Activated T-cell treated with anti-CD3 and anti-CD28 coated beads for 48 hours (primary cell): ENCODE measurements at places on chromosomes 2 and 18.

DNA sequence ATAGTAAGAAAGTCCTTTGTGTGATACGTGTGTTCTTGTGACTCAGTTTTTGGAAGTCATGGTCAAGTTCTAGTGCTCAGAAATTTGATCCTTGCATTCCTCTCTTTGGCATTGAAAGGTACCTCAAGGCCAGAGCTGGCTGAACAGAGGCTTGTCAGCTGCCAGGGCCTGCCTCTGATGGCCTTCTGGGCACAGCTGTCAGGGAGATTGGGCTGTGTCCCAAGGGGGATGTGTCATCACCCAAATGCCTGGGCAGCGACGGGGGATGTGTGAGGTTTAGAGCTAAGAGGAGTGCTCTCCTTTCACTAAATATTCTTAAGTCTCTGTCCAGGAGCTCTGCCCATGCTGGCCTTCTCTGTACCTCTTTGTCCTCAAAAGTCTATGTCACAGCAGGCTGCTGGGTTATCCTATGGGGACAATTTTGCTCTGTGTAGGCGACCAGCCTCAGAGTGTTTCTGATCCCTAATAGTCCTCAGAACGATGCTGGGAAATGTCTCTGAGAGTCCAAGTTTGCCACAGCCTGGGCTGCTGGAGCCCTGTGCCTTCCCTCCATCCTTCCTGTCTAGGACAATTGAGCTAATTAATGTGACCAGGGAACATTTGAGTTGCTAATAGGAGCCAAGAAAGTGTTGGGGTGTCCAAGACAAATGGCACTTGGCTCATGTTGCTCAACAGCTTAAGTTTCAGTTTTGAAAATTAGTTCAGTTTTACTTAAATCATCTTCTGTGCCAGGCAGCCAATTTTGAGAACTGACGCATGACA is 115.4 kb upstream of the ZNF521 start:
- no peak for DNase-seq

DNA sequence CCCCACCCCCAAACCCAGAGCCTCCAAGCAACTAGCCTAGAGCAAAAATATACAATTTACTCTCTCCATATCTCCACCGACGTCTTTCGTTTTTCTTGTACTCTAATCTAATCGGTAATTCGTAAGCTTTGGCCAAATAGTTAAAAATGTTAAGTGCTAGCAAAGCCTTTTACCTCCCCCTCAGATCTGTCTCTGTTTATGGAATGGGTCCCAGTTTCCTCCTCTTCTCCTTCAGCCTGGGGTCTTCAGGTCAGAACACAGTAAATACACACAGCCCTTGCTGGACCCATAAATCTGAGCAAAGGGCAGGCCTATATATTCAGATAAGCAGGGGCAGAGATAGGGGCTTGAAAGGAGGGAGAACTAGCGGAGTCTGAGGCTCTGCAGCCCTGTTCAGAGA is 267.4 kb downstream of the MEIS1 start:
- DNase-seq = no peak

DNA sequence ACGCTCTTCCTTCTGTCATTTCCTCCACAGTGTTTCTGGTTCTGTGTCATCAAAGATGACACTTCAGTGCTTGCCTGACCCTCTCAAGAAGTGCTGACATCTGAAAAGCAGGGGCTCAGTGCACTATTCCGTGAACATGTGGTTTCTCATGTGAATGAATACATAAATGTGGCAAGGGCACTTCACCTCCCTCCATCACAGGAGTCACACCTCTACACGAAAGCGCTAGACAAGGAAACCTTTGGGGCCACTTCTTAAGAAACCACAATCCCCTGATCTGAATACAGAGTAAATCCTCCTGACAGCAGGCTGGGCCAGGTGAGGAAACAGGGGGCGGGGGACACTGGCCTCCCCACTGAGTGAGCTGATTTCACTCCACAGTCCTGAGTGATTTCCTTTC is 145.8 kb upstream of the ACAA2 start:
- DNase-seq = no peak

DNA sequence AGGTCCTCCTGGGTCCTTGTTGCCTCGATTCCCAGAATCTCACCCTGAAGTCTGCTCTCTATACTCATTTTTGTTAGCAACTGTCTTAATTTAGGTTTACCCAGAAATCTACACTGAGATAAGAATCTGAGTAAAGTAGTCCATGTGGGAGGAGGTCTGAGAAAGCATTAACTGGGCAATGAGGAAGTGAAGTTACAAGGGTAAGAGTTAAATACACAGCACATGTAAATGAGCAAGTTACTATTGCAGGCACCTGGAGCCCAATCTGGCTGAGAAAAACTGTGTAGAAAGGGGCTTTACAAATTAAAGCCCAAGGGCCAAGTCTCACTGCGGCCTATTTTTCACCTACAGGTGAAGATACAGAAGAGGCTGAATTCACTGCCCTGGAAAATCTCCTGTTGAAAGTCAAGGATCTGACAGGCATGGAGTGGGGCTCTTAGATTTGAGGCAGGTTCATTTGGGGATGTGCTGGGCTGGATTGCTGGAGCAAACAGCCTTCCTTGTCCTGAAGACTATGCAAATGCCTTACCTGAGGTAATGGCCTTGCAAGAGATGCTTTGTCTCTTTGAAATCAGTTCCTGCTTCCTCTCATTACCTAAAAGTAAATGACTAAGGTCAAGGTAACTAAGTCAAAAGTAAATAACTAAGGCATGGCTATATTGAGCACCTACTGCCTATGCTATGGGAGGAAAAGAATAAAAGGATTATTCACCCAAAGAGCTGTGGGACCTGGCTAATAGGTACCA is 84.4 kb upstream of the DYNAP start:
- no peak for DNase-seq

DNA sequence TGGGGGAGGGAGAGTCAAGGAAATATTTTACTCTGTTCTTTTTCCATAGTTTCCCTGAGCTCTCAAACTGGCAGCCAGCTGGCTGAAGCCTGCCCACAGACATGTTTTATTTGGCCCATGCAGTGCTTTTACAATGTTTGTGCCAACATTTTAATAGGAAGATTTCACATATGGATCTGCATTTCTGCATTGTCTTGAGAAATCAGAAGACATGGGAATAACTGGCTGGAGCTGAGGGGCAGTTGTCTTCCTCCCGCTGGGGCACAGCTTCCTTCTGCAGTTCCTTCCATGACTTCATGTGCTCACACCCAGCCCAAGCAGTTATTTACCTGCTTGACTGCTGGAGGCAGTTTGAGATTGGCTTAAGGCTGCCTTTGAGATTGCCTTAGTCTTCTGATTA is 74.4 kb downstream of the PLCL1 start:
- DNase-seq = no peak

GRCh38 chr2:233996461-233996860 is 54.0 kb upstream of the SPP2 start:
- no peak for DNase-seq

DNA sequence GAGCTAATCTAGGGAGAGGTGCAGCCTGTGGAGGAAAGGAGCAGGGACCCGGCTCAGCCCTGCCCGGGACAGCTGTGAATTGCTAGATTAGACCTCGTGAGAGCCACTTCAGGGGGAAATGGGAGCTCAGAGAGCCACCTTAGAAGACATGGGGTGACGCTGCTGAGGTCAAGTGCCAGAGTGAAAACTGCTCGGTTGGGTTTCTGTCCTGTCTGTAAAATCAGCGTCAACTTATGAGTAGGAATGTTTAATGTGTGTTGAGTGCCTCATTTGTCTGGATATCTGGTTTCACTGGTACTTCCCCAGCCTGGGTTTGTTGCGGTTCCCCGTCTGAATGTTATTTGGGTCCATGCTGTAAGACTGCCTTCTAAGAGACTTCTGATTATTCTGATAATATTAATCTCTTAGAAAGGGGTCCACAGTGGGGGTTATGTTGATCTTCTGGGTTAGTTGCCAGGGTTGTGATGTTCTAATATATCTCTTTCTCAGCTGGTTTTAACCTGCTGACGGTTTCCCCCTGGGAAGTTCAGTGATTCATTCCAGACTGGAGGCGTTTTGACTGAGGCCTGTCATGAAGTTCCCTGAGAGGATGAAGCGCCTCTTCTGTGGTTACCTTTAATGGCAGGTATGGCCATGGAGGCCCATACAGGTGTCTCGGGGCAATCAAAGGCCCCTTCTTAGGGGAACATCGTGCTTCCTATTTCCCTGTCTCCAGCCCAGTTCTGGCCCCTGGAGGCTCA is 175.9 kb downstream of the SH3RF3 start:
- DNase-seq = no peak

- DNase-seq = no peak
These were observed 25.6 kb upstream of the RPE start for GRCh38 chr2:209976698-209977385.

DNA sequence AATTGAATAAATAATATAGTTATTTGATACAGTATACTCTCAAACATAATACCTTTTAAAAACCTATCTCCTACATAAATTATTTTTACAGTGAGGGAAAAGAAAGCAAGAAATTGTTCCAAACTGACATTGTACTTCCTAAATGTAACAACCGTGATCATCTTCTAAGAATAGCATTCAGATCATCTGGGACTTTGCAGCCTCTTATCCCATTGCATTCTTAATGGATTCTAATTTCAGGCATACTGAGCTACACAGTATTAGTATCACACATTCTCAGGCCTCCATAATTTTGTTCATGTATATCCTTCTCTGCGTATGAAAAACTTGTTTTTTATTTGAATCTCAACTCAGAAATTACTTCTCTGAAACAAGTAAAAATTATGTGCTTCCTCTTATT is 1134.7 kb upstream of the CDH2 start:
- no peak for DNase-seq

DNA sequence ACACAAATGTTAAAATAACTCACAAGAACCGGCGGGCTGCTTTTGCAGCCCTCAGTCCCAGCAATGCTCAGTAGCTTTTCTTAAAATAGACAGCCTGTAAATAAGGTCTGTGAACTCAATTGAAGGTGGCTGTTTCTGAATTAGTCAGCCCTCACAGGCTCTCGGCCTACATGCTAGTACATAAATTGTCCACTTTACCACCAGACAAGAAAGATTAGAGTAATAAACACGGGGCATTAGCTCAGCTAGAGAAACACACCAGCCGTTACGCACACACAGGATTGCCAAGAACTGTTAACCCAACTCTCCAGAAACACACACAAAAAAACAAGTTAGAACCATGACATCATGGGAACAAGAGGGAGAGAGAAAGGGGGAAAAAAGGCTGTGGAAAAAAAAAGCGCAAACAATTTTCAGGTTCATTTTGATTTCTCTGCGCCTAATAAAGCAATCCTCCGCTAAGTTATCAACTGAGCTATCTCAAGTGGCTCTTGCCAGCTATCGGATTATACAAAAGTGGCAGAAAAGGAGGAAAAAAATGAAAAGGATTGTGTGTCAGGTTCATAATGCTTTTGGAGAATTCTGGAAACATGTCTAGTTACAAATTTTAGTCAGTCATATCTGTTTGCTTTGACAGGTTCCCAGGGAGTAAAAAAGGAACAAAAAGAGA is 89.1 kb downstream of the ZEB2 start:
- DNase-seq = no peak

DNA sequence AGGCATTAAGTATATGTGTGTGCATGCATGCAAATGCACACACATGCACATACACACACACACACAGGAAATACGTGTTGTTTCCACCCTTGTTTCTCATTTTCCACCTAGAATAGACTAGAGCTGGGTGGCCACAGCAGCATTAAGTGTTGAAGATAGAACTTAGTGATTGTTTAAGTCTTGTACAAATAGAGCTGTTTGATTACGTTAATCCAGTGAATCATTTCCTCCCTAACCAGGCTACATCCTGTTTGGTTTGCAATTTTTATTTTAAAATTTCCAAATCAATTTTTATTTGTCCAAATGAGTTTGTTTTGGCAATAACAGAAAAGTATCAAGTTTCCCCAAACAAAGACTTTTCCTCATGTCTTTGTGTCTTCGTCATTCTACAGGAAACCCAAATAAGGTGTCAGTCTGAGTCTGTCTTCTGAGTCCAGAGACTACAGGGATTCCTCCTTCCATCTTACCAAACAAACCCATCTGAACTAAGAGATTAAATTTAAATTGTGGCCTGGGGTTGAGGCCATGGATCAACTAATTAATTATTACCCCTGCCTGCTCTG is 74.6 kb upstream of the GALNT5 start:
- no peak for DNase-seq

DNA sequence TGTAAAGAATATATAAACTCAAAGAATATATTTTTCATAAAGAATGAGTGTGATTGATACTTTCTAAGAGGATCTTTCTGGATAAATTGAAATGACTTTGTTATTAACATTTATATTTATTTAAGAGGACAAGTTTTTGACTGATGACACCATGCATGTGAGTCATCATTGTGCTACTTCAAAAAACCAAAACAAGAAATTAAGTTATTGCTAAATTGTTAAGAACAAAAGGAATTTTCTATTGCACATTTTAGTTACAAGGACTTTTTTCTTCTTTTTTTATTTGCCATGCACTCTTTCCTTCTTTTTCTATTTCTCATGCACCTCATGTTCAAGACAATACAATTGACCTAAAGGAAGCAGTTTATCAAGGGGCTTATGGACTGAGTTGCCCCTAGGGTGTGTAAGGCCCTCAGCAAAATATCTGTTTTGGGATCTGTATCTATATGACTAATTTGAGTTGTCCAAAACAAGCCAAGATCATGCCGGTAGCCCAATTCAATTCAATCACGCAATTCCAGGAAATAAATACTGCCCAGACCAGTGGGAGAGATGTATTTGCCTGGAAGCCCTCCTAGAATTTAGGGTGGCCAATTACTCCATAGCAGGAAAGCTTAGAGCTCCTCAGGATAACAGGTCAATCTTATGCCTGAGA is 654.3 kb downstream of the METTL4 start:
- DNase-seq = no peak

- DNase-seq = no peak
These were observed 62.5 kb downstream of the CERS6 start for GRCh38 chr2:168518555-168519066.

DNA sequence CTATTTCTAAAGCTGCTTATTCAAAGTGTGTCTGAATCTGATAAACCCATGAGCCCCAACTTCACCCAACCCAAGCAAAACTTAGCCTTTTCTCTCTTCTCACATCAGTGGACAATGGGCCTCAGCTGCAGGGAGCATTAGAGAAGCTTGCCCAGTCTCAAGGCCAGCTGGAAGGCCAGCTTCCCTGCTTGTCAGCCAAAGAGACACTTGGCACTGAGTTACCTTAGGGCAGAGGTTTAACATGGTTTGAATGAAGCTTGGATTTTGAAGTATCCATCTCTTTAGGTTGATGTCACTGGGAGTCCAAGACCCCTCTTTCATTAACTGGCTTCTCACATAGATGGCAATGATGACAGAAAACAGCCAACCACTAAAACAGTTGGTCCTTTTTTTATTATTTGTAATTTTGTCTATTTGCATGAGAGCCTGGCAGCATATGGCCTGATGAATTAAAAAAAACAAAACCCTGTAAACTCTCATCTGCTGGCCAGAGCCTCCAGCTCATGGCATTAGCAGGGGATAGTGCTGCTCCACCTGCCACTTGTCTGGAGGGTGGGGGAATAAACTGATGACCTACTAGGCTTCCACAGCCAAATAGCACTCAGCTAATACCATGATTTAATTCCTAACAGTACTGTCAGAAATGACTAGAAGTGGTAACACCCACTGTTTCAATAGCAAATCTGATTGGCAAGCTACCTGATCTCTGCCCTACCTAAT is 137.0 kb downstream of the UBE2E3 start:
- DNase-seq = no peak
